Stimulated activated CD4-positive, alpha-beta T cell treated with anti-CD3 and anti-CD28 coated beads, Interleukin-15, amount 100 ng/mL, for 1 hour (primary cell): ENCODE measurements at places on chromosomes 11 and 22.

GRCh38 chr11:77324508-77324907, 23.0 kb upstream of the GDPD4 start:
- no peak for DNase-seq

DNA sequence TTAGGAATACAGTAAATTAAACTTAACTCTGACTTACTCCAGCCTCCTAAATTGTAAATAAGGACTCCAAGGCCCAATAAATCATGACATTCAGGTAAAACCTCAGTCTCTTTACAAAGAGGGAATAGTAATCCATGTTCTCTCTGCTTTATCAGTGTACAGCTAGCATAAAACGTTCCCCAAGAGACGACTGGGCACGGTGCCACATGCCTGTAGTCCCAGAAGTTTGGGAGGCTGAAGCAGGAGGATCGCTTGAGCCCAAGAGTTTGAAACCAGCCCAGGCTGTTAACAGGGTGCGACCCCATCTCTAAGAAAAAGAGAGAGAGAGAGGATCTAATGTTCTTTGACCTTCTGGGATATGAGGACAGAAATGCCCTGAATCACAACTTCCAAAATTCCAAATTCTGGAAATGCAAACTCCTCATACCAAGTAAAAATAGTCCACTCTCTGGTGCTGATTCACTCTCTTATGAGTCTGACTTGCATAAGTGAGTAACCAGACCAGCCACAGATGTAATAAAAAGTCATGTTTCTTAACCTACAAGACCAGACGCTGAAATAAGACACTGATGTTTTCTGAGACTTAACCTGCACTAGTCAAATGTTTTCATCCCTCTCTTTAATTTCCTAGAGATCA, 25.5 kb downstream of the NNMT start:
- no peak for DNase-seq

- DNase-seq, result no peak
These were observed 224.1 kb downstream of the CADM1 start for GRCh38 chr11:115279813-115280761.

- no peak for DNase-seq
These were observed 13.7 kb downstream of the PRR5L start for GRCh38 chr11:36309779-36310178.

GRCh38 chr22:32103658-32104315, 55.3 kb downstream of the C22orf42 start:
- no peak for DNase-seq

DNA sequence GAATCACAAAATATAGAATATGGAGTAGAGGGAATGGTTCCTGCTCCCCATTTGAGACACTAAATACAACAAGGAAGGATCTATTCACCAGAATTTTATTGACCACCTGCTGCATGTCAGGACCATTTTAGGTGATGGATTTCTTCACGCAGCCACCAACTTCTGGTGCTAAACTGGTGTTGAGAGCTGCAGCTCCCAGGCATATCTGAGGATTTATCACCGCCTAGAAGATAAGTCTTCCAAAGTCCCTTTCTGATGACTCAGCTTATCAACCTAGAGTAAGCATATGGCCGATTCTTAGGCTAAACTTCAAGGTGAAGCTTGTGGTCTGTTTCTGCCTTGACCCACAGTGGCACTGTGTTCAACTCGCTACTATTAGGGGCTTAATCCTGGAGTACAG, 6.7 kb downstream of the DDI1 start:
- no peak for DNase-seq

- no peak for DNase-seq
These were observed 908 bp downstream of the LIMK2 start for GRCh38 chr22:31212783-31213629.

DNA sequence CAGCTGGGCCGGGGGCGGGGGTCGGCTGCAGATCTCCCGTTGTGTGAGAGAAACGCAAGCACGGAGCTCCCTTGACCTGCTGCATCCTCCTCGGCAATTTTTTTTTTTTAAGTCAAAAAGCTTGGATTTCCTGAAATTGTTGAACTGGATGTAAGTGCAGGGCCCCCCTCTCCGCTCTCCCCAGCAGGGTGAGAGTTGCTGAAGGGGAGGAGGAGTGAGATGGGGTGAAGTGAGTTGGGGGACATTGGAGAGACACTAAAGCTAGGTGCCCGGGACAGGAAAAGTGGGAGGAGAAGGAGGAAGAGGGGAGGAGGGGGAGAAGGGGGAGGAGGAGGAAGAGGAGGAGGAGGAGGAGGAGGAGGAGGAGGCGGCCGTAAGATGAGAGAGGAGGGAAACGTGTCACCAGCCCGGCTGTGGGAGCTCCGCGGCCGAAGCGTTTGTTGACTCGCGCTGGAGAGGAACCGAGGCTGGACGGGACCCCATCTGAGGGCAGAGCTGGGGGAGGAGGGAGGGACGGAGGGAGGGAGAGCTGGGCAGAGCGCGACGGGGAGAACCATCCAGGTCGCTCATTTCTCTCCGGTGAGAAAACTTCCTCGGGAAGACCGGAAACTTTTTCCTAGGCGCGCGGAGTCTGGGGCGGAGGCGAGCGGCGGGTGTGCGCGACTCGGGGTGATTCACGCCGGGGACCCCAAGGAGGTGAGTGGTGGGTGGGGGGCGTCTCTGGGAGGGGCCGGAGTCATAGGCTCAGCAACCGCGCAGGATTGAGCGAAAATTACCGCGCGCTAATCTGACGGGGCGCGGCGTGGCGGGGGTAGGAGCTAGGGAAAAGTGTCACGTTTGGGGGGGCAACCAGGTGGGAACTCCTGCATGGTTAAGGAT, 80.2 kb downstream of the PRR5L start:
- no peak for DNase-seq

DNA sequence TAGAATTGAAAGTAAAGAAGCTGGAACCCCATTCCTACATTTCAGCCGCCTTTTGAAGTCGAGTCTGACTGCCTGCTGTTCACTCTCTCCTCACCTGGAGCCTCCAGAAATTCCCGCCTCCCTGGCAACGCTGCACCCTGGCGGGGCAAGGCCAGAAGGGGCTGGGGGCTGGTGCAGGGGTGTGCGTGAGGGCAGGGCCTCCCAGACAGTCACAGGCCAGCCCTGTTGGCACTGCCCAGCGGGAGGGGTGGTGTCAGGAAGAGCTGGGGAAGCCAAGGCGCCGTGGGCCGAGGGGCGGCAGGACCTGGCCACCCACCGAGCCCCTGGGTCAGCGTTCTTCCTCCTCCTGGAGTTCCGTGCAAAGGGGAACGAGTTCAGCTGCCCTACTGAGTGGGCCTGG, 123.2 kb downstream of the KCNQ1OT1 start:
- DNase-seq, result no peak

GRCh38 chr11:58770627-58771457, 39.1 kb upstream of the GLYAT start:
- no peak for DNase-seq

- DNase-seq, result no peak
These were observed 301.7 kb downstream of the BRD1 start for GRCh38 chr22:49525801-49526535.

- DNase-seq, result no peak
These were observed 51.5 kb upstream of the PPARA start for GRCh38 chr22:46098525-46099475.

GRCh38 chr11:68724293-68724692, 27.0 kb downstream of the TESMIN start:
- DNase-seq, result no peak

GRCh38 chr11:24233041-24233440, 263.8 kb upstream of the LUZP2 start:
- DNase-seq, result no peak

DNA sequence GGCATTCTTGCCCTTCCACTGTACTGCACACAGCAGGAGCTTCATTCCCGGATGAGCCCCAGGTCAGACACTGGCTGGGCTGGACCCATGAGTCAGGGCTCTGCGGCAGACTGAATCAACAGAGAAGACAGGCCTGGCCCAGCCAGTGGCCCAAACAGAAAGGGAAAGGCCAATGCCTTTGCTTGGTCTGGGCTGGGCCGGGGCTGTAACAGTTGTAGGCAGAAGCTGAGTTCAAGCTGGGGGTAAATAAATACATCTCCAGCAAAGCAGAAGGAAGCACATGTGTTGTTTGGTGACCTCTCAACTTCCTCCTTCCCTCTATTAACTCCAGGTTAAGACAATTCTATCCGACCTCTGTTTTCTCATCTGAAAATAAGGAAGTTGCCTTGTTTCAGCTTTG, 1.8 kb upstream of the SMIM35 start:
- DNase-seq, result no peak

- no peak for DNase-seq
These were observed 53.2 kb downstream of the TSPAN18 start for GRCh38 chr11:44779736-44780520.

- no peak for DNase-seq
These were observed 18.9 kb downstream of the MED15 start for GRCh38 chr22:20526305-20526627.

DNA sequence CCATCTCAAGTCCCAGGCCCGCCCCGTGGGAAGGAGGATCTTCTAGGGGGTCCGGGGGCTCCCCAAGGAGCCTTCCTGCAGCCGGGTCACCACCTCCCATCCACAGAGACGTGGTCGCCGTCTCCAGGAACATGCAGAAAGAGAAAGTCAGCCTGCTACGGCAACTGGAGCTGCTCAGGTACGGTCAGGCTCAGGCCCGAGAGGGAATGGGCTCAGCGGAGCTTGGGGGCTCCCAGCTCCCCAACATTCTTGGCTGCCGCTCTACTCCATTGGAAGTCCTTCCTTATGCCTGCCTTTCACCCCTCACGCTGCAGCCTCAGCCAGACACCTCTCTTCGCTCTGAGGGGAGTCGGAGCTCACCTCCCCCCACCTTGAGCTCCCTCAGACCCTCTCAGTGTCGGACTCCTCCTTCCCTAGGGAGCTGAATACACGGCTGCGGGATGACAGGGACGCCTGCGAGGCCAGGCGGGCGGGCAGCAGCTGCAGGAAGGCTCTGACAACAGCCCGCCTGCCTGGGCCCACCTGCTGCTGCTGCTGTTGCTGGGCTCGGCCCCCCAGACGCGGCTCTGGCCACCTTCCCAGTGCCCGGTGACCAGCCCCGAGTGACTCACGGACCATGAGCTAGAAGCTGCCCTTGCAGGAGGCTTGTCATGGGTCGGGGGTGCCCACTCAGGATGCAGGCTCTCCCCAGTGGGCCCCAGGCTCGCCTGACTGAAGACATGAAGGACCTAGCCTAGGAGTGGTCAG, 1.5 kb upstream of the CD151 start:
- DNase-seq, result no peak

DNA sequence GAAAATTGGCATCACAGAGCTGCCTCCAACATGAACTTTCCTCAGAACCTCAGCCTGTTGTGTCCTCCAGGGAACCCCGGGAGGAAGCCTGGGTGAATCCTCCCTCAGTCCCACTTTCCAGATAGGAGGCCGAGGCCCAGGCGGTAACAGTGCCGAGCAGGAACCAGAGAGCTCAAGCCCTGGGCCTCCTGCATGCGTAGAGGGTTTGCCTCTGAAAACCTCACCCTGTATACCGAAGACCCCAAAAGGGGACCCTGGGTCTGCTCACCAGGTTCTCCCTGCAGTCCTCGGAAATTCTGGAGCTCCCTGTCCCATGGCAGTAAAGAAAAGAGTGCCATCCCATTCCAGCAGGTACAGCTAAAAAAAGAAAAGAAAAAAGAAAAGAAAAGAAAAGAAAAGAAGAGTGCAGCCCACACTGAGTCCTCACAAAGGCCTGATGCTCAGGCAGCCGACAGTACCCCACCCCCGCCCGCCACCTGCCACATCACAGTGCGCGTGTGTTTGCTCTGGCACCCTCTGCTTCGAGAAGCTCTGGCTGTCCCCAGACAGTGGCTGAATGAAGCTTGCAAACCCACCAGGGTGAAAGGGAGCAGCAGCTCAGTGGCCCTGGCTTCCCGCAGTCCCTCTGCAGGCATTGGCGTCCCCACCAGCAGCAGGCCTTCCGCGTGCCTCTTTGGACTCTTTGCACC, 28.4 kb upstream of the FADD start:
- no peak for DNase-seq

- no peak for DNase-seq
These were observed 3.9 kb downstream of the PRDM11 start for GRCh38 chr11:45150301-45150700.

DNA sequence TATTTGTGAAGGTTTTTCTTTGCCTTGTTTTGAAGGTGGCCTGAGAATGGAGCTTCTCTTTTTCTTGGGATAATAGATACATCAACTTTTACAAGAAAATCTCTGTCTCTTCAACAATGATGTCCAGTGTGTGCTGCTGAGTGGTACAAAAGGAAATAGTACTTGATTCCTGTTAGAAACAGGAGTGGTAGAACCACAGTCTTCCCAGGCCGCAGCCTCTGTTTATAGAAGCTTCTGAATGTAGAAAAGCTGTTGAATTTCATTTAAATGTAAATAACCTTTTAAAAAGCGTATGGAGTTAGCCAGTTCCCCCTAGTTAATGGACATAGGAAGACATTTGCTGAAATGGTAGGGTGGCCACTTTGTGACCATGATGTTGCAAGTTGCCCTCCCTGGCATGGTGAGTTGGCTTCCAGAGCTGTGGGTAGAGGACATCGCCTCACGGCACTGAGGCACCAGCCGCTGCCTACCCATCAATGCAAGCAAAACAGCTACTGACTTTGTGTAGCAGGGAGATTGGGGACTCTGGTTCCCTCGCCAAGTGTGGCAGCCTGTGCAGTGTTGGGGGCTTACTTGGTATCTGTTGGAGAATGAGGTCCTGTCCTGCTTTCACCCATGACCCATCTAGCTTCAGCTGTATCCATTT, 31.6 kb downstream of the C11orf91 start:
- no peak for DNase-seq

DNA sequence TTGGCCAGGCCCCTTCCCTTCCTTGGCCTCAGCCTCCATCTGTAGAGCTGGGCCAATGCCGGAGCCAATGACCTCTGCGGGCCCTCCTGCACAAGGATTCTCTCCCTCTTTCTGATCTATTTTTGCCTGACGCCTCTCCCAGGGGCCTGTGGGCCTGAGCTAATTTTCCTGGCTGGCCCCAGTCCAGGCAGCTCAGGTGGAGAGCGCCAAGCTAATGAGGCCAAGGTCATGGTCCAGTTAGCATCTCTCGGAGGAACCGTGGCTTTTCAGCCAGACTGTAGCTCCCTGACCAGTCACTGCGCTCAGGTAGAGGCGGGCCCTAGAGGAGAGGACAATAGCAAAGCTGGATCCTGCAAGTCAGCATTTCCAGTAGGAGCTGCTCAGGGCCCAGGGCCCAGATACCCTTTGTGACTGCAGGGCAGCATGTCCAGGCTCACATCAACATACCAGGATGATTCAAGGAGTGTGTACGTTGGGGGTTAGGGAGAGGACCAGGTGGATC, 43.5 kb downstream of the APOL3 start:
- DNase-seq, result no peak

DNA sequence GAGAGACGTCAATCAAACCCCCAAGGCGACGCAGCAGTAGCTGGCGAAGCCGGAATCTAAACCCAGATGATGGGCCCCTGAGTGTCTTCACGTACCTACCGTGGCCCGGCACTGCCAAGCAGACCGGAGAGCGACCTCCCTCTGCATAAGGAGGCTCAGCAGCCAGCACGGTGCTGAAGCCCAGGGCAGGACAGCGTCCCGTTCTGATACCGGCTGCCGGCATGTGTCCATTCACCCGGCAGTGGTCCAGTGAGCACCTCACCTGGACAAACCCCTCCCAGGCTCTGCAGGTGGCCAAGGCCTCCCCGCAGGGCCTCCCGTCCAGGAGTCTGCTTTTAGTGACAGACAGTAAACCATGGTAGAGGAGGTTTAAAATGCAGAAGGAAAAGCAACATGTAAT, 142.0 kb downstream of the BRD1 start:
- DNase-seq, result no peak

- no peak for DNase-seq
These were observed 1.1 kb downstream of the CABP7 start for GRCh38 chr22:29720811-29721323.

- DNase-seq, result no peak
These were observed 12.2 kb downstream of the USP2 start for GRCh38 chr11:119369132-119369925.

- DNase-seq, result no peak
These were observed 33.0 kb downstream of the VSIG10L2 start for GRCh38 chr11:125978778-125979407.
